Stimulated activated CD4-positive, alpha-beta T cell treated with anti-CD3 and anti-CD28 coated beads, TNF-alpha, amount 100 ng/mL, for 1 hour (primary cell): ENCODE measurements at places on chromosomes 7 and 10.

- no peak for DNase-seq
Observed at GRCh38 chr7:41900532-41900931, 197.6 kb upstream of the INHBA start.

- no peak for DNase-seq
Observed at GRCh38 chr10:50426485-50426884, 175.2 kb upstream of the ASAH2 start.

DNA sequence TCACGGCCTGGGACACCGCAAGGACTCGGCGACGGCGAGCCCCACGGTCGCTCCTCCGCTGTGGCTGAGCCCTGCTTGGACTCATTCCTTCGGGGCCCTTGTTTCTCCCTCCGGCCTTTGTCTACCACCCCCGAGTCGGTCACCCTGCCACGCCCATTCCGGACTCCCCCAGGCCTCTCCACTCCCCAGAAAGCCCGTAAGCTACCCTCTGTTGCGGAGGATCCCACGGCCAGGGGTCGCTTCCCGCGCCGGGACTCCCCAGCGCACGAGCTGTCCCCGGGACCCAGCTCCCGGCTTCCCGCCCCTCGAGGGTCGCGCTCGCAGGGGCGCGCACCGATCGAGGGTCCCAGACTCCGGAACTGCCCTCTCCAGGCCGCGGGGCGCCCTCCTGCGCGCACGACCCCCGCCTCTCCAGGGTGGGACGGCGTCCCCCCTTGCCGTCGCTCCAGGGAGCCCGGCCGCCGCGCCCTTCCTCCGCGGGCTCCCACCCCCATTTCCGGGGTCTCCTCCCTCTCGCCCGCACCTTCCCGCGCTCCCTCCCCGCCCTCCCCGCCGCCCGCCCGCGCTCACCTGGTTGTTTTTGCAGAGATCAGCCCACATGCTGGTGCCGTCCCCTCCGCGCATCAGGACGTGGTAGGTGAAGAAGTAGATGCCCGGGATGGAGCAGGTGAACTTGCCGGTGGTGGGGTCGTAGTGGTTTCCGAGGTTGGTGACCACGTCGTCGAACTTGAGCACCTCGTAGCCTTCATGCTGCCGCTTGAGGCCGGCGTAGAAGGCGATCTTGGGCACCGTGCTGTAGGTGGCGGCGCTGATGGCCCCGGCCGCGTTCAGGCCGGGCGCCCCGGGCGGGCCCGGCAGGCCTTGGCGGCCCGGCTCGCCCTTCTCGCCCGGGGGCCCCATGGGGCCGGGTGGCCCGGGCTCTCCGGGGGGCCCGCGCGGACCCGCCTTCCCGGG lies 1.5 kb downstream of the C1QL3 start:
- no peak for DNase-seq

DNA sequence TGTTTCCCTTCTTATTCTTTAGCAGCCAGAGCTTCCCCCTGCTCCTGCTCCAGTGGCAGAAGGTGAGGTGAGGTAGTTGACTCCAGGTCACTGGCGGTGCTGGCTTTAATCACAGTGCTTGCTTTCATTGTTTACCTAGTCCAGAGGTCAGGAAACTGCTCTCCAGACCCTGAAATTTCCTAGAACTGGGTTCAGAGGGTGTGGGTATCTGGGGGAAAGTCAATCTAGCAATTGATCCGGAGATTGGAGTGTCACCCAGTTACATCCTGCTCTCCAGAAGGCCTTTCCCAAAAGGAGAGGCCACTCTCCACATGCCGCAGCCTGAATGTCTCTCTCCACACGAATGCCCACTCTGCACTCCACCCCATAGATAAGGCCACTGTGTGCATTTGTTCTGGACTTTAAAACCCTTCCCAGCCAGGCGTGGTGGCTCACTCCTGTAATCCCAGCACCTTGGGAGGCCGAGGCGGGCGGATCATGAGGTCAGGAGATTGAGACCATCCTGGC lies 2.1 kb upstream of the MBL2 start:
- DNase-seq, result no peak

- no peak for DNase-seq
Observed at GRCh38 chr10:119209736-119210355, 2.5 kb downstream of the GRK5 start.

- DNase-seq, result no peak
Observed at GRCh38 chr7:148318102-148318811, 272.3 kb upstream of the C7orf33 start.

DNA sequence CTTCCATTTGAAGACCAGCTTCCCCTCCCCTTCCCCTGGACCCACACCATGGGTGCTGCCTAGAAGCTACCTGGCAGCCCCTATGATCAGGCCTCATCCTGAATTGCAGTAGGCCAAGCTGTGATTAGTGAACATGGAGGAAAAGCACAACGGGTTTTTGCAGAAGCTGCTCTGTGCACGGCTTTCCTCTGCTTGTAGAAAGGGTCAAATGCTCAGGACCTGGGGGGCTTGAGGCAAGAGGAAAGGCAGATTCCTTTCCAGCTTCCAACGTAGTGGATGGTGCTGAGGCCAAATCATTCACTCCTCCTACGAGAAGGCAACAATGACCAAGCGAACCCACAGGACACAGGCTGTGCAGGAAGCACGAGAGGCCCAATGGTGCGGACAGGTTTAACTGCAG lies 410.3 kb upstream of the SHH start:
- no peak for DNase-seq

DNA sequence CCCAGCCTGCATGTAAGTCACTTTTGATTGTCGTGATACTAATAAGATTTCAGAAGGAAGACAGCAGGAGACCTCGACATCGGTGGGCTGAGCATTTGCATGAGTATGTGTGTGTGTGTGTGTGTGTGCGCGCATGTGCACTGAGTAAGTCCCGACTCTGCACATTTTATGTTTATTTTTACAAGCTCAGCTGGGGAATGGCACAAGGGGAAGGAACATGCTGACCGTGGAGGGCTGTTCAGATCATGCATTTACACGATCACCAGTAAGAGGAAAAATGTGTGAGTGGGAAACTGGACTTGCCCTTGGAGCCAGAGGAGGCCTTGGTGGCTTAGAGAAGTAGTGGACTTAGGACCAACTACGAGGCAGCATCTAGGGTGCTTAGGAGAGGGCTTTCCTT lies 41.3 kb downstream of the IL2RA start:
- DNase-seq, result no peak

DNA sequence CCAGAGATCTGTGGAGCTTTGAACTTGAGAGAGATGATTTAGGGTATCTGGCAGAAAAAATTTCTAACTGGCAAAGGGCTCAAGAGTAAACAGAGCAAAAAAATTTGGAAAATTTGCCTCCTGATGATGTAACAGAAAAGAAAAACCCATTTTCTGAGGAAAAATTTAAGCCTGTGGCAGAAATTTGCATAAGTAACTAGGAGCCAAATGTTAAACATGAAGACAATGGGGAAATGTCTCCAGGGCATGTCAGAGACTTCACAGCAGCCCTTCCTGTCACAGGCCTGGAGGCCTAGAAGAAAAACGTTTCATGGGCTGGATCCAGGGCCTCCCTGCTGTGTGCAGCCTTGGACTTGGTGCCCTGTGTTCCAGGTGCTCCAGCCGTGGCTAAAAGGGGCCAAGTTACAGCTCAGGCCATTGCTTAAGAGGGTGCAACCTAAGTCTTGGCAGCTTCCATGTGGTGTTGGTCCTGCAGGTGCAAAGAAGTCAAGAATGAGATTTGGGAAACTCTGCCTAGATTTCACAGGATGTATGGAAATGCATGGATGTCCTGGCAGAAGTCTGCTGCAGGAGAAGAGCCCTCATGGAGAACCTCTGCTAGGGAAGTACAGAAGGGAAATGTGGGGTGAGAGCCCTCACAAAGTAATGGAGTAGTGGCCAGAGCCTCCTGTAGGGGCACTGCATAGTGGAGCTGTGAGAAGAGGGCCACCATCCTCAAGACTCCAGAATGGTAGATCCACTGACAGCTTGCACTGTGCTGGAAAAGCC lies 8.1 kb downstream of the SEMA3D start:
- DNase-seq, result no peak

GRCh38 chr7:20403331-20403730 lies 72.6 kb downstream of the ITGB8 start:
- no peak for DNase-seq

GRCh38 chr10:70600512-70601395 lies 1.8 kb downstream of the PRF1 start:
- DNase-seq, result no peak

DNA sequence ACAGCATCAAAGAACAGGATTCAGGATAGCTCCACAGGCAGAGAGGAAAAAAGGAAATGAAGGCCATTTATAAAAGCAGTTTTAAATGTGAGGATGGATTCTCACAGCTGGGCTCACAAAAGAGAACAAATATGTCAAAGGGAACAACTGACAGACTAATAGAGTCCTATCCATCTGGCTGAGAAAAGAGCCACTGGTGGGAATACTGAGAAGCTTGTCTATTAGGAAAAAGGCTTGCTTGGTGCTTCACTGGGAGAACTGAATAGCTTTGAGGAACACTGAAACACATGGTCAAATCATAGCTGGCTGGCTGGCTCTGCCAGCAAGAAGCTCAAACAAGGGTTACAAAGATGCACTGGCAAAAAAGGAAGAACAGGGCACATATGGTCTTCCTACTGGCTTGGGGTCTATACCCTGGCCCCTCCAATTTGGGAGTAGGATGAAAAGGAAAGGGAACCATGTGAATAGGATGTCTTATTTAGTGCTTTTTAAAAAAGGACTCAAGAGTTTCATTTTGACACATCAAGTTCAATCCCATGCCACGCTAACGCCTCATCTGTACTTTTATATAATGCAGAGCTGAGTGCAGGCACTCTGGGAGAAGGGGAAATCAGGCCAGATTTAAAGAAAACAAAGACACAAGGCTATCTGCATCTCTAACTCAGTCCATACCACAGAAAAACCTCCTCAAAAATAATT lies 44.8 kb upstream of the KCNIP2 start:
- DNase-seq, result no peak

- DNase-seq, result no peak
Observed at GRCh38 chr7:127226685-127227374, 25.9 kb downstream of the GRM8 start.

DNA sequence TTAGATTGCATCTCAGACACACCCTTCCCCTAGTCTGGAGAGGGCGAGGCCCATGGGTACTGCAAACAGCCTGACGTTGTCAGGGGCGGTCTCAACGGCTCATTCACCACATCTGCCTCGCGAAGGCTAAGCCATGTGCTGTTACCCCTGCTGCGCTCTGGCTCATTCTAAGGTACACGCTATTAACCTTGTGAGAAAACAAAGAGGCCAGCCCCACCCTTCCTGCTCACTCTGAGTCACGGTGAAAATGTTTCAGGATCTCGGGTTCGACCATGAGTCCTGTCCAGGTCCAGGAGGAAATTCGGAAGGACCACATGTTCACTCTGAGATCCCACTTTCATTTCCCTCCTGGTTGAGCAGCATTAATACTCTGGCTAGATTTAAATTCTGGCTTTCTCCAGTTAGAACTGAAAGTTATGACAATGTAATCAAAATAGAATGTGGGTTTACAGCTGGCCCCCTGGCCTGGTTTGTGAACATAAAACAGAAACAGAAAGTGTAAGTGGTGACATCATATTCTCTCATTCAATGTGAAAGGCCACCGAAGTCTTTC lies 55.2 kb downstream of the EGFR start:
- DNase-seq, result no peak

- no peak for DNase-seq
Observed at GRCh38 chr7:50348469-50349162, 44.1 kb downstream of the IKZF1 start.
